CD4-positive, alpha-beta T cell (primary cell): ENCODE measurements at places on chromosomes 5 and 9.

GRCh38 chr9:95138474-95138873 is 179.0 kb downstream of the FANCC start:
- DNase-seq, result no peak

DNA sequence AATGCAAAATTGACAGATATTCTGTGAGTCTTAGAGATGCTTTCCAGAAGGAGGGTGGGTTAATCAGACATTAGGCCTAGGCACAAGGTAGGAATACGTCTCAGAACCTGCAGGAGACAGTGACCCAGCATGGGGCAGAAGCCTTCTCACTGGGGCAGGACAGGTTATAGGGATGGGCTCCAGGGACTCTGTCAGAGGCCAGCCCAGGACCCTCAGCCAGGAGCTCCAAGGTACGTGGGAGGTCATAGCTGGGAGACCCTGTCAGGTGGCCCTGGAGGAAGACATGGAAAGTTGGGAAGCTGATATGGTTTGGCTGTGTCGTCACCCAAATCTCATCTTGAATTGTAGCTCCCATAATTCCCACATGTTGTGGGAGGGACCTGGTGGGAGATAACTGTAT is 450.4 kb downstream of the GADD45G start:
- no peak for DNase-seq

- DNase-seq, result no peak
Observed at GRCh38 chr5:99176186-99176585, 247.4 kb upstream of the CHD1 start.

- peak; percentile 90 for DNase-seq
Observed at GRCh38 chr9:129258124-129258822, 80.2 kb upstream of the IER5L start.

- DNase-seq, result no peak
Observed at GRCh38 chr5:177605078-177605477, 5.1 kb downstream of the B4GALT7 start.

- no peak for DNase-seq
Observed at GRCh38 chr5:149185067-149185466, 43.8 kb downstream of the ABLIM3 start.

GRCh38 chr5:135905144-135905543 is 9.5 kb upstream of the IL9 start:
- no peak for DNase-seq

GRCh38 chr5:180366326-180366725 is 13.2 kb upstream of the GFPT2 start:
- no peak for DNase-seq

- DNase-seq, result no peak
Observed at GRCh38 chr5:168266016-168266415, 25.4 kb upstream of the WWC1 start.

DNA sequence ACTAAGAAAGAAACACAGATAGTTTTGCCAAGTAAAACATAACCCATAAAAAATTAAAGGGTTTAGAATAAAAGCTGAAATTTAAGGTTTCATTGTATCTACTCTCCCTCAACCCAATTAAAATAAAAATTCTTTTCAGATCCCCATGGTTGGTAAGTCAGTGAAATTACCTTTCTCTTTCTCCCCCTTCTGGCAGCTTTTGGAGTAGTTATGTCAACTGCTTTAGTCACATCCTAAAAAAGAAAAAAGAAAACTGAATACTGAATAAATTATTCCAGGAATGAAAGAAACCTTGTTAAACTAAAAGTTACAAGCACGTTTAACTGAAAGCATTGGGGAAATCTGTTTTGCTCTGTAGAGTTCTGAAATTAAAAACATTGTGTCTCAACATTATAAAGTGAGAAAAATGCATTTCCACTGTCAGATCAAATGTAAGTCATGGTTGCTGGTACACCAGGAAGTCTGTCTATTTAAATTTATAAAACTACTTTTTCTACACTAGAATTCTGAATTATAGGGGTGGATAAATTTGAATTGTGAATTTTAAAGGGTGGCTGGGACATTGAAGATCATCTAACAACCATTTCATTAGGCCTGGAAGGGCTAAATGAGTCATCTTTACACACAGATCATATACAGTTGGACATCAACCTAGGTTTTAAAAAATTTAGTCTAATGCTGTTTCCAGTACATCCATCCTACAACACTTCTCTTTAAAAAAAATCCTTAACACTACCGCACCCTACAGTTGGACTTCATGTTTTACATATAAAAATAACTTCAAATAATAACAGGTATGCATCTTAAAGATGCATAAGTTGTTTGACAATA is 24.7 kb downstream of the PSIP1 start:
- DNase-seq, result no peak

DNA sequence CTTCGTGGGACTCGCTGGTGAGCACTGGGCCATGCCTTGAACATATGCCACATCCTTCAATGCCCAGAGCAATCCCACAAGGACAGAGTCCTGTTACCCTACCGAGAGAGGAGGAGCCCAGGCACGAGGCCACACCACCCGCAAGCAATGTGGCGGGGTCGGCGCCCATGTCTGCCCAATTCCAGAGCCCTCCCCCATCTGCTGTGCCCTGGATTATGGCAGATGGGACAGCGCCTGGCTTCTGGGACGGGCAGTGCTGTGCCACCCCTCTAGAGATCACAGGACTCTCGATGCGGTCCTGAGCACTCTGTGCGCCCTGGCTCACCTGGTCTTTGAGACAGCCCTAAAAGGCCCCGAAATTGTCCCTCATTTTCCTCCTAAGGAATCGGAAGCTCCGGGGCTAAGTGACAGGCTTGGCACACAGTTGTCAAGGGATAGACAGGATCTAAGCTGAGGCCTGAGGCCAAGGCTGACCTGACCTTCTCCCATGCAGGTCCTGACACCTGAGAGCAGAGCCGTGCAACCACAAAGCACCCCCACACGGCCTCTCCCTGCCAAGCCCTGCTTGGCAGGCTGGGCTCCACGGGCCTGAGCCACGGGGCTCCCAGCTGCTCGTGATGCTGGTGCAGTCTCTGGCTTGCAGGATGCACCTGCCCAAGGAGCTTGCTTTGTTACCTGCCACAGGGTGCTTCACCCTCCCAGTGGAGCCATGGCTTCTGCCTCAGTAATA is 48.8 kb downstream of the PRRT1B start:
- no peak for DNase-seq

DNA sequence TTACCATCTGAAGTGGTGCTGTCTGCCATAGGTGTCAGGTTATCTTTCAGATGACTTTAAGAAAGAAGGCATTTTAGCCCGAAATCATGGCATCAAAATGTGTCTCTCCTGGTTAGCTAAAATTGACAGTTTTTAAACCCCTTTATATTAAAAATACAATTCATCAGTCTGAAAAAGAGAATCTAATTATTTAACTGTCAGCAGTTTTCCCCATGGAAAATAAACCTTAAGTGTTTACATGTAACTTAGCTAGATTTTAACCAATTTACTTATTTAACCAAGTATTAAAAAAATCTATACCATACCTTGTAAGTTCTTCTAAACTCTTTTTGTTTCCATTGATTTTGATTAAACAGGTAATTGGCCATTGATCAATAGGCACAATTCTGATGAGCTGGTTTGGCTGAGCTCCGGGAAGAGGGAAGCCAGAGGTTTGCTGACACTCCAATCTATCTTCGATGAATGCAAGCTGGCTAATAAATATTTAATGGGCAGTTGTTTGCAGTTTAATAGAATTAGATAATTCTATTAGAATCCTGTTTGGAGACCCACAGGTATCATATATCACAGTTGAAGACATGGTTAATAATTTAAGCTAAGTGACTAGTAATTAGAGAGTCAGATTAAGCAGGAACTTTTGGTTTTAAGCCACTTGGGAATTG is 114.0 kb downstream of the MAT2B start:
- DNase-seq, result no peak

DNA sequence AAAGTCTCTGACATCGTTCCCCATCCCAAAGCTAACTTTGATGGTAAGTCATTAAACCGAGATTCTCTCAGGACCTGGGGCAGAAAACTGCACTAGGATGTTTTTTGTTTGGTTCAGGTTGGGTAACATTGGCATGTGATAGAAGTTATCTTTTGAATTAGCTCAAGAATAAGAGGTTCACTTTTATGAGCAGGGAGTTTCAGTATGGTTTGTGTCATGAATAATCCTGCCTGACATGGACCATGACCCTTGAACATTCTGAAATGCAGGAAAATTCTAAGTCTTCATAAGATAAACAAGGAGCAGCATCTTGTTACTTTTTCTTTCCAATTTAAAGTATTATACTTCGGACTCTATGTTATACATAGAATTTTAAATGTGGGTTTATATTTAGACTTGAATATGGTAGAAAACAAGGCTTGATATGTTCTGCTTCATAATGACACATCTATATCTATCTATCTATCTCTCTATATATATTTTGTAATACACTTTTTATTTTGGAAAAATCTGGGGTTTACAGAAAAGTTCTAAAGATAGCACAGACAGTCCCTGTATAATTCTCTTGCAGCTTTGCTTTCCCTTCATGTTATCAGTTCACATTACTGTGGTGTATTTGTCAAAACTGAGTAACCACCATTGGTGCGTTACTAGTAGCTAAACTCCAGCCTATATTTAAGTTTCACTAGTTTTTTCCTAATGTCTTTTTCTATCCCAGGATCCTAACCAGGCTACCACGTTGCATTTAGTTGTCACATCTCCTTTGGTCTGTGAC is 102.7 kb upstream of the TAF11L2 start:
- no peak for DNase-seq

DNA sequence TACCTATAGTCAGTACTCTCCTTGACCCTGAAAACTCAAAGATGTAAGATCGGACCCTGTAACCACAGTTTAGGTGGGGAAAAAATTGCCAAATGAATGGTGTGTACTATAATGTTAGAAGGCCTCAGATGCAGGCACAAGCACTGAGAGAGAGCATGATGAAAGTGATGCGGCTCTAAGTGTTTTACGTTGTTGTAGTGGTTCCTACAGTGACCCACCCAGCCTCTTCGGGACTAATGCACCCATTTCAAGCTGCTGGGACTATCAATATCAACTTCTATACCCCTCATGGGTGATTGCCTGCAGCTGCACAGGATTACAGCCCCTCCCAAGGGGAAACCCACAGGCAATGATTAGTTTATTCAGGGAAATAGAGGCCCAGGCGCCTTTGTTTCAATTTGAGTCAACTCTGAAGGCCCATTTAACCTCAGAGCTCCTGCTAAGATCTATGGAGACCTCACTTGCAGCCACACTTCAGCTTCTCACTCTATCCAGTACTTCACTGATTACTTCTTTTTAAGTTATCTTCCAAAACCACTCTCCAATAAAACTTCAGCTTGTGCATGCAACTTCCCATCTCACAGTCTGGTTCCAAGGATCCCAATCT is 340.7 kb downstream of the NR2F1-AS1 start:
- DNase-seq, result no peak

DNA sequence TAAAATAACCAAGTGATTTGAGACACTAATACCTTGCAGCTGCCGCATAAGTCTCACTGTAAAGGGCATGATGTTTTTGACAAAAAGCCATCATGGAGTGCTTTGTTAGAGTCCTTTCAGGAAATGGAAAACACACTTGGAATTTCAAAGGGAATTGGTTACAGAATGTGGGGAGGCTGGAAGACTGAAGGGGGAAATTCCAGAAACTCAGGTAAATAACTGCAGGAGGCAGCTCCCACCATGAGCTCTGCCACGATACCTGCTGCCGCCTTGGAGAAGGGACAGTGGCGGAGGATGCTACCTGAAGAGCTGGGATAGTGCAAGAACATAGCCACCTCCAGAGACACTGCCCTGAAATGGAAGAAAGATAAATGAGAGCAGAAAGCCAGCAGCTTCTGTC is 66.9 kb downstream of the PRKACG start:
- no peak for DNase-seq
